Stimulated activated CD8-positive, alpha-beta memory T cell treated with anti-CD3 and anti-CD28 coated beads, Interleukin-15, amount 100 ng/mL, for 4 hours (primary cell): ENCODE measurements at places on chromosomes 5 and 9.

DNA sequence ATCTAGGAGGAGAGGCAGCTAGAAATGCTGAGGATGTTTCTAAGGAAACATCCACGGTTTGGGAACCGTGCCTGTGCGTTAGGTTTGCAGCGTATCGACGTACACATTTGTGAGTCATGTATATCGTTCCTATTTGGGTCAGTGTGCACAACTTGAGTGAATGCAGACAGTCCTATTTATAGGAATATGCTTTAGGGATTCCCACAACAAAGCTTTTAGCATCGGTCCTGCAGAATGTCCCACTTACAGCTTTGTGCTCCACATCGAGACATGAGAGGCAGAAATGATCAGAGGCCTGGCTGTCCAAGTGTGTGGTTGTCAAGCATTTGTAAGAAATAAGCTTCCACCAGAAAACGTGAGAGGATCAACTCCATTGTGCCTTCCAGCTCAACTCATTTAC, 1282.7 kb upstream of the WWC1 start:
- DNase-seq: no peak

DNA sequence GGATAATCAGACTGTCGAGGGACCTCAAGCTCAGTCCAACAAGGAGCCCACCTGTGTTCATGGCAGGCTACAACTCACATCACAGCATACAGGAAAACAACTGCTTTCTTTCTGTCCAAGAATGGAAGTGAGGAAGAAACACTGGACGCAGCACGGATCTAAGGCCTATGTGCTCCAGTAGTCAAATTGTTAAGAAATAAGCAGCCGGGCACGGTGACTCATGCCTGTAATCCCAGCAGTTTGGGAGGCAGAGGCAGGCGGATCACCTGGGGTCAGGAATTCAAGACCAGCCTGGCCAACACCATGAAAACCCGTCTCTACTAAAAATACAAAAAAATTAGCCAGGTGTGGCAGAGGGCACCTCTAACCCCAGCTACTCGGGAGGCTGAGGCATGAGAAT, 427.8 kb downstream of the BNC2 start:
- DNase-seq: no peak

DNA sequence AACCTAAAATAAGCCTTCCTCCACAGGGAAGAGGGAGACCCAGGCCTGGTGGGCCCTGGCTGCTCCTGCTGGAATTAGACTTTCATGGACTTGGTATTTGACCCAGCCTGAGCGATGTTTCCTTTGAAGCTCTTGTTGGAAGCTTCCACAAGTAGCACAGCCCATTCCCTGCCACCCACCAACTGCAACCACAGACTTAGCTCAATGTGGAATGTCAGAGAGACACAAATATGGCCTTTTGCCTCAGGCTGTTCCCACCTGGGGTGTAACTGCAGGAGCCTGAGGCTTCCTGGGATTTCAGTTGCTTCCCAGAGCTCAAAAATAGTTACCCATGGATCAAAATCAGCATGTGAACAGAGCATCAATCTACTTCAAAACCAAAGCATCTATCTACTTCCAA, 70.3 kb upstream of the LHFPL2 start:
- no peak for DNase-seq

- DNase-seq: no peak
Observed at GRCh38 chr5:88689668-88690408, 193.1 kb downstream of the MEF2C start.

DNA sequence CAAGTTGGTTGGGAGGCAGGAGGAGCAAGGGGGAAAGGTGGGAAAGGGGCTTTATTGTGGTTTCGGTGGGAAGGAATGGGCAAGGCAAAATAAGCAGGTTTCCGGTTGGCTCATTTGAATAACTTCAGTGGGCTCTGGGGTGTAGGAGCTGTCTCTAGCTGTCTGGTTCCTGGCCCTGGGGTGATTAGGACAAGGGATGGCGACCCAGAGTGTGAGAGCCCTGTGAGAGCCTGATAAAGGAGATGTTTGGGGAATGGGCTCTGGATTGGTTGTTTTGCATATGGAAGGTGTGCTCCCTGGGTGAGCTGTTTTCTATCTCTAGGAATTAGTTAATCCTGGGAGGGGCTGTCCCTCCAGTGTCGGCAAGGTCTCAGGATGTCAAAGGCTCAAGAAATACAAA, 15.4 kb downstream of the ANKRD34B start:
- DNase-seq: no peak

GRCh38 chr9:94901019-94901363, 174.5 kb downstream of the AOPEP start:
- DNase-seq: no peak

DNA sequence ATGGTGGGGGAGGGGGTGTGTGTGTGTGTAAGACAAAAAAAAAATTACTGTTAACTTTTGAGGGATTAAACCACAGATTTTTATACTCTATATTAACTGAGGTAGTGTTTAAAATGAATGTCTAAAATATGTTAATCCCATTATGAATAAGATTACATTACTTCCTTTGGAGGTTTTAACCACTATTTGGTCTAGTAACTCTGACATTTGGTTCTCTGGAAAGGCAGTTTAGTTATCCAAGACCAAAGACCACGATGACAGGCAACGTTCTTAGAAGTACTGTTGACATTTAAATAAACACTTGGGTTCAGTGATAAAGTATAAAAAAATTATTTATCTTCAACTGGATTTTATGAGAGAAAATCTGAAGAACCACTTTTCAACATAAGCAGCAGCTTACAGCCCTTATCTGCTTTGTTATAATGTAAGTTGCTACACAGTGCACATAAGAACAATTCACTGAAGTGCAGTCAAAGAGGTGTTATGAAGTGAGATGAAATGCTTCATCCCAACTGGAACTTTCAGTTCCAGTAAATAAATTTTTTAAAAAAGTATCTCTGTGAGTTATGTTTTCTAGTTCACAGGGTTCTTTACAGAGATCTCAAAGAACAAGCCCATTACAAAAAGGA, 94.5 kb downstream of the OSMR start:
- no peak for DNase-seq

GRCh38 chr5:168404365-168404764, 81.9 kb upstream of the RARS1 start:
- DNase-seq: no peak

DNA sequence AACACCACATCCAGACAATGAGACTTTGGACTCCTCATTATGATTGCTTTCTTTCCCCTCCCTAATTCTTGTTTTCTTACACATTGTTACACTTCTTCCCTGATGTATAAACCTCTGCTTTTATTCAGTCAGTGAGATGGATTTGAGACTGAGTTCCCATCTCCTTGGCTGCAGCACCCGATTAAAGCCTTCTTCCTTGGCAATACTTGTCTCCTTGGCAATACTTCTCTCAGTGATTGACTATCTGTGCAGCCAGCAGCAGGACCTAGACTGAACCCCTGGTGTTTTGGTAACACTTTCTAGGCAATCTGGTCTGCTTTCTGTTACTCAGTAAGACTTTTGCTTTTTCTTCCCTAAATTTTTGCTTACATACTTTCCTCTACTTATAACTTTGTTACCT, 492.8 kb upstream of the SMC2 start:
- no peak for DNase-seq

- no peak for DNase-seq
Observed at GRCh38 chr9:70297141-70297540, 38.4 kb downstream of the SMC5 start.

DNA sequence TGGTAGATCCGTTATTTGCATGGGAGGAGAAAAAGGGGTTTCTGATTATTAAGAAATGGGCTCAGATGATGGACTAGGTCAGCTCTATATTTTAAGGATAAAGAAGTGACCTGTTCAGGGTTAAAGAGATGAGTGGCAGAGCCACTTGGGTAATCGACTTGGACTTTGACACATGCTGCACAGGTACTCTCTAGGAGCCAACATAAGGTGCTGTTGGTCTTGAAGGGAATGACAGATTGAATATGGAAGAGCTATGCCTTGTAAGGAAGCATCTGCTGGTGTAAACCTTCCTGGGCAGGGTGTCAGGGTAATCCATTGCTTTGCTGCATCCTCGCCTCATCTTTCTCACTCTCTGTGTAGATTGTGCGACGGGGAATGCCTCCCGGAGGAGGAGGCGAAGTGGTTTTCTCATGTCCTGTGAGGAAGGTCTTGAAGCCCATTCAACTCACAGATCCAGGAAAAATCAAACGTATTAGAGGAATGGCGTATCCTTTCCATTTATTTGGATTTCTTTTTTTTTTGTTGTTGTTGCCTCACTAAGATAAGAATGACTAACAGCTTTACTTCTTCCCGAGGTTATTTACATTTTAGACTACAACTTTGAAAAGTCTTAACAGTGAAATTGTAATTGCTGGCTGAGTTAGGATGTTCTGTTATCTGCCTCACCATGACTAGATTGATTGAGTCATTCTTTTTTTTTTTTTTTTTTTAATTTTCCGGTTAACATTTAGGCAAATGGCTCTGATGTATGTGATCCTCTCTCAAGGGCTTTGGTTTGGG, 41.2 kb downstream of the RCL1 start:
- no peak for DNase-seq

- DNase-seq: no peak
Observed at GRCh38 chr5:74954919-74955318, 88.7 kb upstream of the FAM169A start.

GRCh38 chr5:55004729-55005128, 19.3 kb upstream of the GZMK start:
- no peak for DNase-seq

DNA sequence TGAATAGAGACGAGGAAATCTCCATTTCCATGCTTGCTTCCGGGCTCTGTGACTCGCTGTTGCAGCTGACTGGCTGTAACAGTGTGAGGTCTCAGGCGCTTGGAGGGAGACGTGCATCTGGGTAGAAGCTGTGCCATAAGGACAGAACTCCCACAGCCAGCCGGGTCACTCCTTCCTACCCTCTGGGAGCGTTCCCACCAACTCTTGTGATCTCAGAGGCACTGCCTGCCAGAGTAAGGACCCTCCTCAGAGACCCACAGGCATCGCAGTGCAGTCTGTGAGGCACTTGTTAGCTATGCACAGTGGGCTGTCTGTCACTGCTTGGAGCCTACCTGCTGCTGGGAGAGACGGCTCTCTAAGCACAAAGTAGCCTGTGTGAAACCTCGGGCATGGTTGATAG, 203.4 kb upstream of the SEMA6A start:
- no peak for DNase-seq

GRCh38 chr5:142221091-142221860, 103.5 kb downstream of the SPRY4 start:
- no peak for DNase-seq

- no peak for DNase-seq
Observed at GRCh38 chr5:39580702-39581453, 156.1 kb upstream of the DAB2 start.

DNA sequence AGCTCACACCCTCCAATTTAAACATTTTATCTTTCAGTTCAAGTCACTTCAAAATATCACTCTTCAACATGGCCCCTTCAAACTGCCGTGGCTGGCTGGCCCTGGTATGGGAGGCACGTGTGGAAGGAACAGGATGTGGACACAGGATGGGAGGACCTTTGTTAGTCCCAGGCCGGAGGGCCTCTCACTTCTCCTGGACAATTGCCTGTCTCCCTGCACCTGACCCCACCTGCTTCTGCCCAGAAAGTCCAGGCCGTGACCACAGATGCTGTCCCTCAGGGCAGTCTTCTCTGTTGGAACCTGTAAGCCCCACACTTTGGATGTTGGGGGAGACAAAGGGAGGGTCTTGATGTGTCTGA, 19.4 kb downstream of the AMBP start:
- no peak for DNase-seq

DNA sequence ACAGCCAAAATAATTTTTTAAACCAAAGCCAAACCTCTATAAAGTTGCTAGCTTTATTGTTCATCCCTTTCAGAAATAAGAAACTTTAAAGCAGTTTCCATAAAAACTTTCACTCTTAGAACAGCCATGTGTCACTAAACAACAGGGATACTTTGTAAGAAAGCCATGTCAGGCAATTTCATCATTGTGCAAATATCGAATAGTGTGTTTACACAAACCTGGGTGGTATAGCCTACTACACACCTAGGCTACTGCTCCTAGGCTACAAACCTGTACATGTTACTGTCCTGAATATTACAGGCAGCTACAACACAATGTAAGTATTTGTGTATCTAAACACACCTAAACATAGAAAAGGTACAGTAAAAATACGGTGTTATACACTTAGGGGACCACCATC, 59.9 kb downstream of the TLE1 start:
- DNase-seq: no peak

DNA sequence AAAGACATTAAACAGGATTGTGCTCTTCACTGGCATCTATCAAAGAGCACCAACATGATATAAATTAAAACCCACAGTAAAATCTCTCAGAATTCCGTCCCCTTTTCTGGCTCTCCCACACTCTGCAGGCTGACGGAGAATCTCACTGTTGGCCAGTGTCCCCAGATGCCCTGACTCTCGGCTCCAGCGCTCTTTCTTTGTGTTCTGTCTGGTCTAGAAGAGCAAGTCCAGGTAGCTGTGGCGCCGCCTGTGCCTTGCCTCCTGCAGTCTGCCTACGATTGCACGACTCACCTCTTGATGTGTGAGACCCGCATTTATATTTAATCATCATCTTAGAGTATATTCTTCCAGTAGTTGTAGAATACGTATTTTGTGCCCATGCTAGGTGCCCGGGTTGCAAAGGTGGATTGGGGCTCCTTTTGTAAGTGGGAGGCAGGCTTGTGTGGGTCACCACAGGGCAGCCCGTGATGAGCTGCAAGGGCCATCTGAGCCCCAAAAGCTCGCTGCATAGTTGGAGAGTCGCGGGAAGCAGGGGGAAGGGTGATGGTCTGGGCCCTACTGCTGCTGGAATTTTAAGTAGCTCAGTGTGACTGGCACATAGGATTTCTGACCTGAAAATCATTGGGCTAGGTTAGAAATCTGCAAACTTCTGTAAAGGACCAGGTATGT, 55.6 kb downstream of the EHMT1 start:
- no peak for DNase-seq

DNA sequence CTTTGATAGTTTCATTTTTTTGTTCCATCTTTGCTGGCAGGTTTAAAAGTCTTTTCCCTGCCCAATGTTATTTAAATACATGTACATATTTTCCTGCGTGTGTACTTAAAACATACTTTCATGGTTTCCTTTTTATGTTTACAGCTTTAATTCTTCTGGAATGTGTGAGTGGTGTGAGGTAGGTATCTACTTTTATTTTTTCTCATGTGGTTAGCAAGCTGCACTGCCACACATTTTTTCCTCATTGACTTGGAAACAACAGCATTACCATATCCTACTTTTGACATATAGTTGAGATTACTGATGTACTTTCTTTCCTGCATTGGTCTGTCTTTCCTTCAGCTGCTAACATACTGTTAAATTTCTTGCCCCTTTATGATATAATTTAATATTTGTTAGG, 51.4 kb upstream of the COL15A1 start:
- DNase-seq: no peak

- DNase-seq: no peak
Observed at GRCh38 chr5:119328753-119329602, 26.8 kb upstream of the TNFAIP8 start.

- no peak for DNase-seq
Observed at GRCh38 chr5:181215997-181216989, 6.8 kb upstream of the TRIM41 start.

DNA sequence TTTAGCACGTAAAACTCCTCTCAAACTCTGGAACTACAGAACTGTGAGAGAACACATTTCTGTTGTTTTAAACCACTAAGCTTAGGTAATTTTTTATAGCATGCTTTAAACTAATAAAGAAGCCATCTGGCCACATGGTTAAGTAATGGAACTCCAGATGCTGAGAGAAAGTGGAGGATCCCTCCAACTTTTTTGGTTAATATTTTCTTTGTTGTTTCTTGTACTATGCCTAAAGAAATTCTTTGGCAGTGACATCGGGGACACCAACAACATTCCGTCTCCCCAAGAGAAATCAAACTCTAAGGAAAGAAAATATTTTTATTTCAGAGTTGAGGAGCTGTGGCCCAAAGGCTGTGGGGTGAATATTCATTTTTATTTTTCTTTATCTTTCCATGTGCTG, 734.8 kb upstream of the CDH9 start:
- DNase-seq: no peak
